ENCODE measurements at places on chromosomes 5 and 9.

DNA sequence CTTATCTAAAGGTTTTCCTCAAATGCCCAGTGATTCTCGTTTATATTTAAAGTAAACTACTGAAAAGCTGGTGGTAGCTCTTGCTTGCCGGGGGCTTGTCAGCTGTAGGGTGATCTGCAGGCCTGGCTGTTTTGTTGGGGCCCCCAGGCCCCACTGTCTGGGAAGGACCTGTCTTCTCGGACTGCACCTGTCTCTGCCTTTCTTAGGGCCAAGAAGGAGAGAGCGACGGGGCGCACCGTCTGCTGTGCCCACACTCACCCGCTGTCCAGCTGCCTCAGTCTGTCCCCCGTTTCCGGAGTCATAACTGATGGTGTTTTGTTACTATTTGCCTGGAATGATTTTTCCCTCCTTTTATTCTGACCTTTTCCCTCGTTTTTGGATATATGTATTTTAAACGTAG lies 94.1 kb upstream of the CACNA1B start:
- no peak for DNase-seq

DNA sequence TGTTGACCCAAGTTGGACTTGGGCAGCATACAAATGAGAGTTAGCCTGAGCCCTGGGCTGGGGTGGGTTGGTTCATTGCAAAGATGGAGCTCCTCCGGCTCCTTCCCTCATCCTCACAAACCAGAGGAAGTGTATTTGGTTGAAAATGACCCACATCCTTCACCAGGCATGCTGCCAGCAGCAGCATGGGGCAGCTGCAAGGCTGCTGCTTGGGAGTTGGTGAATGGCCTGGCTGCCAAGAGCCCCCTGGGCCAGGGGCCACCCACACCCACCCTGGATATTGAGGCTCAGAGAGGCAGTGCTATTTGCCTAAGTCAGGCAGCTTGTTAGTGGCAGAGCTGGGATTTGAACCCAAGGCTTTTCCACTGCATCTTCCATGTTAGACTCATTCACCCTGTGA lies 29.5 kb downstream of the PPARGC1B start:
- DNase-seq: no peak

- no peak for DNase-seq
These were observed 258.5 kb downstream of the KIAA0825 start for GRCh38 chr5:94359880-94360279.

DNA sequence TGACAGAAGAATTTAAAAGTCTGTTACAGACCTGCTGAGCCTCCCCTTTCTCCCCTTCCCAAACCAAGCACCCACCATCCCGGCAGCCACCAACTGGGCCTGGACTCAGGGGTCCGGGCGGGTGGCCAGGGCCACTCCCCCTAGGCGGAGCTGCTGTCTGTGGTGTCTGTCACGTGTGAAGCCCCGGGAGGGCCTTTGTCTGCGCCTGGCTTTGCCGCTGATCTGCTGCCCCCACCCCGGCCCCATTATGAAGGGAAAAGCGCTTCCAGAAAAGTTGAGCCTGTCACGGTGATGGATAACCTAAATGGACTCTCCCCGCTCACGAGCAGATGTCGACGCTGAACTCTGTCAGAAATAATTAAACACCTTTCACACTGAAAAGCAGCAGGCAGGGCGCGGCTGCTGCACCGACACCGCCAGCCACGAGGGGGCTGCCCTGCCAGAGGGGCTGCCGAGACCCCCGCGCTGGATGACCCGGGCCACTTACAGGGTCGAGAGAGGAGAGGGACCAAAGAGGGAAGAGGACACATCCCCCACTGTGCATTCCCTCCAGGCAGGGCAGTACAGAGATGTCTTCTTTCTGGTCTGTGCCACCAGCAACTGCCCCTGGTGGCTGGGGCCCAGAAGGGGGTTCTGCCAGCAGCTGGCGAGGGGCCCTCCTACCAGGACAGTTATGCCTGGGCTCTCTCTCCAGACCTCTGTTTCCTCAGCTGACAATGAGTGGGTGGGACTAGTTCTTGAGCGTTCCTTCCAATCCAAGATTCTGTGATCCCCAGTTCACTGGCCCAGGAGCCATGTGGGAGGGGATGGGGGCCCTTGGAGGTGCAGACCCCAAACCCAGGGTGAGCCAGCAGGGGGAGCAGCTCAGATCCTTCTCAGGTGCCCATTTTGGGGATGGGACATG lies 36.0 kb upstream of the BARHL1 start:
- DNase-seq: peak; percentile 76

DNA sequence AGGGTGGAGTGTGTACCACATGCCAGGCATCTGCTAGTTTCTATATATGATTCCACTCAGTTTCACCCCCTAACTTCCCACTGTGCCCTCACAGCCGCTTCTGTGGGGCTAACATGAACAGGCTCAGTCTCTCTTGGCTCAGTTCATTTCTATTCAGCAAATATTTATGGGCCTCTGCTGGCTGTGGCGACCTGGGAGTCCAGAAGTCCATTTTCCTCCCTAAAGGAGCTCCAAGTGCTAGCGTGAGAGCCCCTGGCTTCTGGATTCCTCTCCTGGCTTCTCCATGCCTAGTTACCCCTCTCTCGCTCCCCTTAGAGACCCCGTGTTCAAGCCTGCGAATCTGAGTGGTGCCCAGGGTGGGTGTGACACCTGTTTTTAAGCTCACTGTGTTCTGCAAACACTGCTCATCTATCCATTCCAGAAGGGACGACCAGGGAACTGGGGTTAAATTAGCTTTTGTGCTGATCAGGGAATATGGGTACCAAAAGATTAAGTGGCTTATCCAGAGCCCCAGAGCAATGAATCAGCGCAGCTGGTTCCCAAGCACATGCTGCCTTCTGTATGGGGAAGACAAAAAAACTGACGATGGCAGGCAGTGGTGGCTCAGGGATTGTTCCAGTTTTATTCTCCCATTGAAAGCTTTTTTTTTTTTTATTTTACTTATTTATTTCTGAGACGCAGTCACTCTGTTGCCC lies 57.6 kb downstream of the HMCN2 start:
- peak; percentile 79 for DNase-seq

GRCh38 chr5:52807723-52808122 lies 20.0 kb downstream of the ITGA1 start:
- no peak for DNase-seq

GRCh38 chr9:93593144-93593658 lies 16.8 kb downstream of the PHF2 start:
- DNase-seq: no peak

DNA sequence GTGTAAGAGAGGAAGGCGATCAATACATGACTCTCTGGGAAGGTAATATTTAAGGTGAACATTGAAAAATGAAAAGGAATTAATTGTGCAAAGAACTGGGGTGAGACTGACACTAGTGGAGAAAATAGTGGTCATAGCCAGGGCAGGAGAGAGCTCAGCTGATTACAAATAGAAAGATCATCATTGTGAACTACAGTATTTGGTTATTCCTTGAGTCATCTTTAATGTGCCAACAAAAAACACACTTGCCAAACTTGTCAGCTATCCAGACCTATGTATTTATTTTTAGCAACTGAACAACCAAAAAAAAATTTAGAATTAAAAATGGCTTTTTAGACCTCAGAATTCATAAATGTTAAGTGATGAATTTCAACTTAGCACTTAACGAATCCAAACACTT lies 749.8 kb upstream of the CDH9 start:
- DNase-seq: no peak

DNA sequence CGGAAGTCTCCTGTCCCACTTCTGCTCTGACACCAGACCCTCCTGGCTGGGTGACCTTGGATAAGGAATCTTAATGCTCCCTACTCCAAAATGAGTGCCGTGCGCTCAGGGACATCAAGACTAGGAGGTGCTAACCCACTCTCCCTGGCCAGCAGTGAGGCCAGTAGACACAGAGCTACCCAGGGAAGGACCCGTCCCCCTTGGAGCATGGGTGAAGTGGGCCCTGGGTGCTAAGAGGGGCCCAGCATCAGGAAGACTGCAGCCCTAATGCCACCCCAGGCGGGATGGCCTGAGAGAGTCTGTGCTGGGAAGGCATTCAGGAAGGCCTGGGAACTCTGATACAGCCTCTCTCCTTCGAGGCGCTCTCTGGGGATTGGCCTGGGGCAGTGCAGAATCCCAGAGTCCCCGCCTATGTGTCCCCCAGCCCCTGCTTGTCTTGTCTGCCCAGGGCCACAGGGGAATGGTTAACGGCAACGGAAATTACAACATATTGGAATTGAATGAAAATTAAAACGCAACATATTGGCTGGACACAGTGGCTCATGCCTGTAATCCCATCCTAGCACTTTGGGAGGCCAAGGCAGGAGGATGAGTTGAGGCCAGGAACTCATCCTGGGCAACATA lies 29.7 kb upstream of the RNU6ATAC start:
- DNase-seq: no peak

DNA sequence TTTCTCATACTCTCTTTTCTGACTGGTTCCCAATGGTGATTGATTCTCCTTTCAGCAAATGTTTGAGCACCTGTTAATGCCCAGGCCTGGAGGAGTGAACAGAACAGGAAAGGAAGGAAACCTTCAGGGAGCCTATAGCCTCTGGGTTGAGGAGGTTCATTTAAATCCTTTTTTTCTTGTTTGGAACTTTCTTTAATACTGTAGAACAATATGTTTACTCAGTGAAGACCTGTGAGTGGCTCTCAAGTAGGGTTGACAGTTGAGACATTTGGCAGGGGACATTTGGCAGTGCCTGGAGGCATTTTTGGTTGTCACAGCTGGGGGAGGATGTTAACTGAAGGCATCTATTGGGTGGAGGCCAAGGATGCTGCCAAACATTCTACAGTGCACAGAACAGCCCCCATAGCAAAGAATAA lies 6.1 kb upstream of the FAM120AOS start:
- DNase-seq: no peak

- DNase-seq: peak; percentile 89
These were observed 30.7 kb downstream of the TRIP13 start for GRCh38 chr5:923281-923873.

GRCh38 chr9:107351382-107352045 lies 68.4 kb downstream of the RAD23B start:
- DNase-seq: no peak

DNA sequence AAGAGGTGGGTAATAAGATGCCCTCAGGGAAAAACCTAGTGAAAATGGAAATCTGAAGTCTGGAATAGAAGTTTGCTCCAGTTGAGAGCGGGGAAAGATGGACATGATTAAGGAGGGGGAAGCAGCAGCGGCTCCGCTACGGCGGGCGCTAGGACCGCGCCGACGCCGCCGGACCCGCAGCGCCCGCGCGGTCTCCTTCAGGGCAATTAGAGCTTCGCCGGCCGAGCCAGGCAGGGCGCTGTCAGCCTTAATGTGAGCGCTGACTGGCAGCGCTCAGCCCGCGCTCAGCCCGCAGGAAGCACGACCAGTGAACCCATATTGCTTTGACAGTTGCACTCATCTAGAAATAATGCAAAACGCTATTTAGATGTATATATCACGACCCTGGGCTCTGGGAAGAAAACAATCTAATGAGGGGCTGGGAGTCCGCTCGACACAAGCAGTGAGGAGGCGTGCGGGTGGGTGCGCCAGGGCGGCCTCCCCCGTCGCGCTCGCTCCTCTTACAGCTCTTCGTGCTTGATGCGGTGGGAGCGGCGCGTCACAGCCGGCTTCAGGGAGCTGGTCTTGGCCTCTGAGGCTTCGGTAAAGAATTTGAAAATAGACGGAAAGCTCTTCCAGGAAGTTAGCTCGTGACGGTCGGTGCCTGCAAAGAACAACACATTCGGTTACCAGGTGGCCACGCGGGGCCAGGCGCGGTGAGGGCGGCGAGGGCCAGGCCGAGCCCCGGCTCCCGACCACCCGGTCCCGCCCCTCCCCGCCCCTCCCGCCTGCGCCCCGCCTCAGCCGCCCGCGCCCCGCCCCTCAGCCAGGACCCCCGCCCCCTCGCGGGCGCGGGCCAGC lies 37.7 kb downstream of the NR2F1 start:
- peak; percentile 64 for DNase-seq

DNA sequence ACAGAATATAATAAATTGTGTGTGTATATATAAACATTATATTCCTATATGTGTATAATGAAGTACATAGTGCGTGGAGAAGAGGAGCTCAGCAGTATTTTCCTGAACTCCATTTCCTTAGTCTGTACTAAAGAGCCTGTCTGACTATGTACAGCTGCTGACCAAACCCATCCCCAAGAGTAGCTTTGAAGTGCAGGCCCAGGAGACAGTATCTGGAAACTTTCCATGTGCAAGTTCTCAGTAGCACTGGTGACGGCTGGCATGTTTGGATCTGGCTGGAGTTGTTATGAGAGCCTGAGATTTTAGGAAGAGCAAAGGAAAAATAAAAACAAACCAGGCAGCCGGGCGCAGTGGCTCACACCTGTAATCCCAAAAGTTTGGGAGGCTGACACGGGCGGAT lies 244.2 kb downstream of the RFK start:
- DNase-seq: no peak

DNA sequence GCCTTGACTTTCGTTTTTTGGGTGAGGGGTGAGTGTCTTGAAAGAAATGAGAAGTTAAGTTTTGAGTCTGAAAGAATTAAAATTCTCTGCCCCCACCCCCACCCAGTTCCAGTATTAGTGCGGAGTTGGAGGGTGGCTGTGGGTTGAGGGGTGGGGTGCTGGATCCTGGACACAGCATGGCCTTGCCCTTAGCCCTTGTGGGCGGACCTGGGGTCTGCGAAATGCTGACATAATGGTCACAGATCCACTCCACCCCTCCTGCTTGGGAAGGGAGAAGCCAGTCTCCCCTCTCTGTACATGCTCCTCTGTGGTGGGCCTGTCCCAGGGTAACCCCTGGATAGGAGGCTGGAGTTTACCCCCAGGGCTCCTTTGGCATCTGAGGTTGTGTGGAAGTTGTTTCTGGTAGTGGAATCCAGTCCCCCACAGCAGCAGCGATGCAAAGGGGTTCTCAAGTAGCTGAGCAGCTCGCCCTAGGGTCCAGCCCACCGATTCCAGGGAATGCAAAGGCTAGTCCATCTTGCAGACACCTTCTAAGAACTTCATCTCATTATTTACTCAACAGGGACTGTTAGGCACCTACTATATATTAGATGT lies 42.8 kb upstream of the TCF7 start:
- no peak for DNase-seq

DNA sequence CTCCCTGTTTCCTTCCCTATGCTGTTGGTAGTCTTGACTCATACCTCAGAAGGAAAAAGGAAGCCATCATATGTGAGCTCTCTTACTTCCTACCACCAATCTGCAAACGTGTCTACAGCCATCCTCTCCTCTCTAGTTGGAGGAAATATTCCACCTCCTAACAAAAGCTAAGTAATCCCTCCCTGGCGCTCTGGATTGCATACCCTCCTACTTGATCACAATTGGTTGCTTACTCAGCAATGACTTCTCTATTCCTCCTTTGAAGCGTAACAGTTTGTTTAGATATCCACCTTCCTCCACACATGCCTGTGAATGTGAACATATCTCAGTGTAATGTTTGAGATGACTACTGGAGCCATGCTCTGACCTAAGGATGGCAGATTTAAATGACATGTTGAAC lies 18.2 kb downstream of the RUSC2 start:
- no peak for DNase-seq

DNA sequence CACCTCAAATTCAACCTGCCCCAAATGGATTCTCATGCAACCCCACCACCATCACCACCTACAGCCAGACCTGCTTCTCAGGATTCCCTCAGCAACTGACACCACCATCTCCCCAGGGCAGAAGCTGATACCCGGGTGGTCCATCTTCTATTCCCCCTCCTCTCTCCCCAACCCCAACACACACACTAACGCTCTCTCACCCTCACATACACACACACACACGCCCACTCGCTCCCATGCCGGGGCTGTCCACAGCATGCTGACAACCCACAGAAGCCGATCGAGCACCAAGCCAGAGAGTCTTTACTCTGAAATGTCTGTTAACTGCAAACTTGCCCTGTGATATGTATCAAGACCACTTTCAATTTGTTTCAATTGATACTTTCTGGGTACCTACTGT lies 28.4 kb downstream of the B4GALT1 start:
- DNase-seq: no peak

GRCh38 chr5:78811866-78812265 lies 163.3 kb upstream of the LHFPL2 start:
- peak; percentile 5 for DNase-seq

- DNase-seq: no peak
These were observed 78.0 kb downstream of the RFX3 start for GRCh38 chr9:3447788-3448187.

All from NCI-H524 (cell line).